ENCODE measurements at places on chromosomes 4 and X.

DNA sequence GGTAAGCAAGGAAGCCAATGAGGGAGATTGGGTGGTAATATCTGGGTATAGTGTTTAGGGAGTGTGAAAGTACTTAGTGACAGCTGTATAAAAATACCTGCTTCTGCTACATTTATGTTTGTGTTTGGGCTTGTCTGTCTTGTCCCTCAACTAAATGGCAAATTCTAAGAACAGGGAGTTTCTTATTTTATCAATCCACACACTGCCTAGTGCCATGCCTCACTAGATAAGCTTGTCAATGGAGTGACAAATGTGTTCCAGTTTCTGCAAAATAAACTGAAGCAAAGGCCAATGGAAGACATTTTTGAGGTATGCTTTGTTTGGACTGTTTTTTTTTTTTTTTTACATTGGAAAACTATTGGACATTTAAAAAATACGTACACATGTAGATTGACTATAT lies 418.0 kb downstream of the SH2D1A start:
- no peak for DNase-seq

DNA sequence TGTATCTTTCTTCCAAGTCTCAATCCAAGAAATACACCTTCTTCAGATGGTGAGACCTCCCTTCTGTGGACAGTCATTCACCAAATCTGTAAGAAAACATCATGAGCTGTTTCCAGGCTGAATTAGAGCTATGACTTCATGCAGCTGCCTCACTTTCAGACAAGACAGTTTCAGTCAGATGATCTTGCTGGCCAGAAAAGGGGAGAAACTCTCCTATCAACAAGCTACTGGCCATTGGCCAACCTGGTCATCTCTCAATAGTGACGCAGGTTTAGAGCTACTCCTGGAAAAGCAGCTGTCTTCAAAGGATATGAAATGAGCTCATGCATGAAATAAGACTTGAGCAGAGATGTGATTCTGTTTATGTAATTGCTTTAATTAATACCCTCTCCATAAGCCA lies 69.6 kb upstream of the NDP start:
- no peak for DNase-seq

- no peak for DNase-seq
Measured at GRCh38 chrX:22186165-22186564, 86.5 kb upstream of the CBLL2 start.

- no peak for DNase-seq
Measured at GRCh38 chr4:98652996-98653395, 5.4 kb downstream of the TSPAN5 start.

DNA sequence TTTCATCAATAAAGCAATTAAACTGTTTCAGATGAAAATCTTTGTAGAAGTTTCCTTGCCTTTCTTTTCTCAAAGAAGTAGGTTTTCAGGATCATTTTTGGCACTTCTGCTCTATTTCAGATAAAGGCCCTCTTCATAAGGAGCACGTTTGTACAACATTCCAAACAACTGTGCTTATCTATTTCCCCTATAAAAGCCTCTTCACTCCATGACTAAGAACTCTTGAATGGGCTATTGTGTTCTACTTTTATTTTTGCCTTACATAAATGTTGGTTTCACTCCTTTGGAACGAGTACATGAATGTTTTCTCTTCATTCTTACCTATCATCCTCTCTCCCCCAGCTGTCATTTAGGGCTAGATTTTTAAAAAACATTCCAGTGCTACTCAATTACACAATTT lies 288.0 kb upstream of the PPP1R2C start:
- DNase-seq: no peak

GRCh38 chr4:66465111-66465510 lies 794.8 kb upstream of the EPHA5 start:
- no peak for DNase-seq

GRCh38 chr4:1047106-1047975 lies 35.9 kb downstream of the FGFRL1 start:
- no peak for DNase-seq

DNA sequence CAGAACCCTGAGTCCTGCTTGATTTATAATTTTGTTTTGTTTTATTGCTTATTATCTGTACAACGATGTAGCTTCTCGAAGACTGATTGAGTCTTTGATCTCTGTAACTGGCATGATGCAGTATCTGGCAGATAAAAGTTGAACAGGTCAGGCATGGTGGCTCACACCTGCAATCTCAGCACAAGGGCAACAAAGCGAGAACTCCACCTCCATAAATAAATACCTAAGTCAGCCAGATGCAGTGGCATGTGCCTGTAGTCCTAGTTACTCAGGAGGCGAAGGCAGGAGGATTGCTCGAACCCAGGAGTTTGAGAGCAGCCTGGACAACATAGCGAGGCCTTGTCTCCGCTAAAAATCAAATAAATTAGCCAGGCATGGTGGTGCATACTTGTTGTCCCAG lies 15.7 kb upstream of the WDR19 start:
- DNase-seq: no peak

GRCh38 chr4:26596843-26597242 lies 13.0 kb downstream of the TBC1D19 start:
- DNase-seq: no peak

- no peak for DNase-seq
Measured at GRCh38 chr4:186623546-186623945, 68.2 kb upstream of the MTNR1A start.

DNA sequence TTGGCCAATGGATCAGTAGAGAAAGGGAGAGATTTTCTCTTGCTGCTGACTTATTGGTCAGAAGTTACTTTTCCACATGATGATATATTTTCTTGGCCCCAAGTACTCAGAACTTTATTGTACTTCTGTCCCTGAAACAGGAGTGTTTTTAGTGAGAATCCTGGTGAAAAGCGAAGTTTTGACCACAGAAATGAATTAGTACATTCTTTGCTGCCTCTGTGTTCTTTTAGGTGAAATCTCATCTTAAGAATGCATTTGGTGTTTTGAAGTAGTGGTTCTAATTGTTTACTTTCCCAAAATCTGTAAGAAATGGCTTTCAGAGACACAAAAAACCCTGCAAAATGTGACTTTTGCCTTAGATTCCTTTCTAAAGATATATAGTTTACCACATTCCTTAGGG lies 240.4 kb downstream of the FRMPD4 start:
- DNase-seq: no peak

DNA sequence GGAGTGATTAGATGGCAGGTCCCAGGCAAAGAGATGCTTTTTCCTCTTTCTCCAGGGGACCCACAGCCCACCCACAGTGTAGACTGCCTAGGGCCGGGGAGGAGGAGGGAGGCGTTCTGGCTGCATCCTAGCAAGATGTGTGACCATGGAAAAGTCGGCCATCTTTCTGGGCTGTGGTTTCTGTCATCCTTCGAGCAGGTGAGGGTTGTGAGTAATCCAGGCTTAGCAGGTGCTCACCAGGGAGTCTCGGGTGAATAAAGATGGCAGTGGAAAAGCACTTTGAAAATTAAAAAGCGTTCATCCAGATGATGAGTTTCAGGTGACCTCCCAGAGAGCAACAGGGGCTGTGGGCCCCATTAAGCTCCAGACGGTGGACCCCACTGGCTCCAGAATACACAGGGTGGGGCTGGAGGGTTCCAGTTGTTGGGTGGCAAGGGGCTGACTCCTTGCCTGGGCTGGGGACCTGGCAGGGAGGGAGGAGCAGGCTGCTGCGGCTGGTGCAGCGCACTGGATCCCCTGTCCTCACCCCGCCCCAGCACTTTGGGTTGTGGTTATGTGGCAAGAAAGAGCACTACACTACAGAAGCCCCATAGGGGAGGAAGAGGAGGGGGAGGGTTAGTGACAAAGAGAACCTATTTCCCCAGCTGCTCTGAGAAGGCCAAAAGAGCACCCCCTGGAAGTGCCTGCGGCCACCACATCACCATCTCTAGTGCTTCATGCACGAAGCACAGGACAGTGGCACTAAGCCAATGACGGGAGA lies 23.7 kb downstream of the ELF4 start:
- DNase-seq: no peak

GRCh38 chr4:34293459-34293858 lies 1950.9 kb downstream of the ARAP2 start:
- DNase-seq: no peak

GRCh38 chrX:46575586-46575985 lies 2.0 kb downstream of the CHST7 start:
- DNase-seq: no peak

- no peak for DNase-seq
Measured at GRCh38 chr4:26964512-26964911, 103.9 kb downstream of the STIM2 start.

DNA sequence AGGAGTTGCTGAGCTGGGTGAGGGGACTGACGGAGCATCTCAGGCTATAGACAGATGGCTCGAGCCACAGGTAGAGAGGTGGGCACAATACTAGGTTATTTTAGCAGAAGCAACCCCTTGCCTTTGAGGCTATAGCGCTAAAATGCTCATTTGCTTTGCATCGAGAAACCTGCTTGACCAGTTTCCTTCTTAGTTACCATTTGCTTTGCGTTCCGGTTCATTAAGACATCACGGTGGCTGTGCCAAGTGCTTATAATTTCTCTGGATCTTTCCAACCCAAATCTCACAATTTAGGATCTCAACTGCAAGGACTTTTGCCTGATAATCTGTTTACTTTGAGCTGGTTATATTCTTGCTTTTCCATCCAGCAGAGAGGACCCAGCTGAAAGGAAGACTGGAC lies 40.8 kb downstream of the DLG3 start:
- DNase-seq: no peak

DNA sequence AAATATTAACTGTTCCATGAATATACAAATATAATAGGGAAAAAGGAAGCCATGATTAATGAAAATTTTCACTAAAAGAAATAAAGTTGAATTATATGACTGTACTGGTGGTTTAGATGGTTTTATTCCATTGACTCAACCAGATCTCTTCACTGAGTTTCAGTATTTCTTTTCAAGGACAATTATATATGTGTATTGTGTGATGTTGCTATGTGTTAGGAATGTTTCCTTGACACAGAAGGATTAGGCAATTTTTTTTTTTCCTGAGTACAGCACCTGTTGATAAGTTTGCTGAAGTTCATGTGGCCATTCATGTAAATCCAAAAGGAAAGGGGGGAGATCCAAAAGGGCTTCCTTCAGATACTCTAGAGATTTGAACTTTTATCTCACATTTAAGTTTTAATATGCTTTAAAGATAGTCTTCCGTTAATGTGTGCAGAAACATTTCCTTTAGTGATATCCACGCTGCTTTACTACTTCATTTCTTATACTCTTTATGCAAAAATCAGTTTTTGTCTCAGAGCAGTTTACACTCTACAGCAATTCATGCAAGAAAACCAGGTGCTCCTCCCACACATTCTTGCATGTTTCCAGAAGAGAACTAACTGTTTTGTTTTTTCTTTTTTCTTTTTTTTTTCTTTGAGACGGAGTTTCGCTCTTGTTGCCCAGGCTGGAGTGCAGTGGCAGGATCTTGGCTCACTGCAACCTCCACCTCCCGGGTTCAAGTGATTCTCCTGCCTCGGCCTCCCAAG lies 249.1 kb downstream of the RPA4 start:
- DNase-seq: no peak

- no peak for DNase-seq
Measured at GRCh38 chrX:150899191-150899757, 806 bp upstream of the CD99L2 start.

DNA sequence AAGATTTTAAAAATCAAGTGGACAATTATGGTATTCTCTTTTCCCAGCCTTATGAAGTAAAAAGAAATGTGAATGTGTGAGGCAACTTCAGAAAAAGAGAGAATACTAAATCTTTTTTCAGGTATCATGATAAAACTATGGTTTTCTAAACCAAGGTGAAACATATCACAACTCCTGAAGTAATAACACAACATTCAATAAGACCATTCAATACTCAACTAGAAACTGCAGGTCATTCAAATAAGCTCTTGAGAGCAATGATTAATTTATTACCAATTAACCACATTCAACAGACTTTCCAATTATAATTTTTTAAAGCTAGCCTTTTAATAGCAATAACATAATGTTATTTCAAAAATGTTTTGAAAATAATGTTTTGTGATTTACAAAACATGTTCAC lies 35.8 kb downstream of the SLC10A7 start:
- no peak for DNase-seq

DNA sequence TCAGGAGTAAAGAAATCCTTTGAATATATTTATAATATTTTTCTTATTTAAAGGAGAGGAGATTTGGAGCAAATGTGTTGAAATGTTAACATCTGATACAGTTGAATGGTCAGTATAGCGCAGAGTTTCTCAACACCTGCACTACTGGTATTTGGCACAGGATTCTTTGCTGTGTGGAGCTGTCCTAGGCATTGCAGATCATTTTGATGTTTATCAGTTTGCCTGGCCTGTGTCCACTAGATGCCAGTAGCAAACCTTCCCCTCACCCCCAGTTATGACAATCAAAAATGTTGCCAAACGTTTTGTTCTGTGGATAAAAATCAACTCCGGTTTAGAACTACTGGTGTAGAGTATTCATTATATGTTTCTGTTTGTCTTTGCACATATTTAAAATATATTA lies 765.3 kb upstream of the SLIT2 start:
- no peak for DNase-seq

DNA sequence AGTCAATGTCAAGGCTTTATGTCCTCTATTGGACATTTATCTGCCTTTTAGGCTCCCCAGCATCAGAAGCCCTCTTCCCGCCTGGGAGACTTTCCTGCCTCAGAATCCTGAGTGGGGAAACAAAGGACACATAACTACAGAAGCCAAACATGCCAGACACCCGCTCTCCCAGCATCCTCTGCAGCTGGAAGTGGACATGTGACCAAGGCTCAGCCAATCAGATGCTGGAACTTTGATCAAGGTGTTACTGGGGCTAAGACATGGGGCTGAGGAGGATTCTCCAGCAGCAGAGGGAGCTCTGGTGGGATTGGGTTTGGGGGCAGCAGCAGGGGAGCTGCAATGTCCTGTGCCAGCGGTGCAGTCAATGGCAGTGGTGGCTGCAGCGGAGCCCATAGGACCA lies 19.5 kb downstream of the SLC2A9 start:
- no peak for DNase-seq

DNA sequence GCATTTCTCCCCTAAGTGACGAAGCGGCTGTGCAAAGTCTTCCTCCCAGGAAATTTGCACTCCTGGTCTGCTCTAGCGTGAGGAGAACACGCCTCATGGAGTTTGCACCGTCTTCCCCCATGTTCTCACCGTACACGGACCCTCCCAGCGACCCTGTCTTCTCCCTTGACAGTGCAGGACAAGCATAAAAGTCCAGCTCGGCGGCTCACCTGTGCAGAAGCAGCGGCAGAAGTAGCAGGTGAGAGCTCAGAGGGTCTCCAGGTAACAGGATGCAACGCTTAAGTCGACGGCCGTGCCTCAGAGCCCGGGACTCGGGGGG lies 314 bp downstream of the P2RY8 start:
- DNase-seq: no peak

DNA sequence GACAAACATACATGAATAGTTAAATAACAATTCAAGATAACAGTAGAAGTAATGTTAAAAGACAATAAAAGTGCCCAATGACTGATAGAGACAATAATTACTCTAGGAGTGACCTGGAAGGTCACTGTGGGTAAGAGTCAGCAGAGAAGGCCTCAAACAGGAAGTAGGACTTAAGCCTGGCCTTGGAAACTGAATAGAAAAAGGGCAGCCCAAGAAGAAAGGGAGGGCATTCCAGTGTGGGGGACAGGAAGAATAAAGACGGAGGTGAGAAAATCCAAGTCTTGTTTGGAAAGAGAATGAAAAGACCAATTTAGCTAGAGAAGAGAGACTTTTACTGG lies 6.0 kb downstream of the P2RY4 start:
- DNase-seq: no peak

GRCh38 chrX:136262243-136262642 lies 11.0 kb upstream of the MAP7D3 start:
- no peak for DNase-seq

GRCh38 chr4:104763554-104764222 lies 269.0 kb upstream of the CXXC4 start:
- DNase-seq: no peak

GRCh38 chr4:41390661-41391060 lies 133.9 kb downstream of the UCHL1 start:
- no peak for DNase-seq

GRCh38 chrX:53422861-53423306 lies at the start of gene RIBC1:
Gene RIBC1, plus strand, starts transcription at chrX:53422873. Its CDS starts 3,404 bp downstream, at chrX:53426277.
- no peak for DNase-seq
